Effector CD4-positive, alpha-beta T cell (primary cell): ENCODE measurements at places on chromosomes 12 and 14.

GRCh38 chr14:89247457-89248122 lies 169.4 kb downstream of the FOXN3 start:
- DNase-seq = no peak

DNA sequence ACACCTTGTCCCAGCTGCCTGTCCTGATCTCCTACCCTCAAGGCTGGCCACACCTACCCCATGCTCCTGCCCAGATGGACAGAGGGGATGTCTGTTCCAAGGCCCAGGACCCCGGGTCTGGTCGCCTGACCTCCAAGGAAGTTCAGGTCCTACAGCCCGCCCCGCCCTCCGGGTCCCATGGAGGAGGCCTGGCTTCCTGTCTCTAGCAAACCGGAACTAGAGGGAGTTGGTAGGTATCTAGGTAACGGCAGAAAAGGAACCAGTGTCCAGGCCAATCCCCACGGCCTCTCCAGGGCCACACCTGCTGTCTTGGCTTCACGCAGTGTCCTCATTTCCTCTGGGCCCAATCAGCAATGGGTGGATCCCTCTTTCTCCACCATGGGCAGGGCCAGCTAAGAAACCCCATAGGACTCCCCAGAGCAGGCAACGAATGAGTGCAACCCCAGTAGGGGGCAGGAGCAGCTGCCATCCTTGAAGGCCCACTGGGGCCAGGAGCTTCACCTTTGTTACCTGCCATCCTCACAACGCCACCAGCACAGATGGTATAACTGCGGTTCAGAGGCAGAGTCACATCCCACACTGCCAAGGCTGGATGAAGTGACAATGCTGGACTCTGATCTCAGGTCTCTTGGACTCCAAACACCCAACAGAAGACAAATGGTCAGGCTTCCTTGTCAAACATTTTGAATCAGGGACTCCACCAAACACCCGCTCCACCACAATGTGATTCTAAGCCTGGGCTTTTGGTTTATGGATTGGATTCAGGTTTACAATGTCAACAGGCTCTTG lies 25.1 kb upstream of the RPLP0 start:
- no peak for DNase-seq

DNA sequence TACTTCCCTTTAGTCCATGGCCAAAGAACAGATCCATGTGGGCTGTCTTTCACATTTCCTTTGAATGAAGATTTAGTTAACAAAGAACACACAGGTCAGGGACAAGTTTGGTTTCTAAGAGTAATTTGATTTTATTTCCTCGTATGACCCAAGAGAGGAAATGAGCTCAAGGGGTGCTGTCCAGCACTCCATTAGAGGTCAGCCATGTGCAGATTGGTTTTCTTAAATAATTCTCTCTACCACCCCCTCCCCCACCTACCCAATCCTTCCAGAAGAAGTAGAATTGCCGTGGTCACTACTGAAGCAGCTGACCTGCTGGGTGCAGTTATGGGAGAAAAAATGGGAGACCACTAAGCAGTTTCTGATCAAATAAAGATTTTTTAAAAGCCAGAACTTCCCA lies 13.9 kb upstream of the OAS1 start:
- no peak for DNase-seq

DNA sequence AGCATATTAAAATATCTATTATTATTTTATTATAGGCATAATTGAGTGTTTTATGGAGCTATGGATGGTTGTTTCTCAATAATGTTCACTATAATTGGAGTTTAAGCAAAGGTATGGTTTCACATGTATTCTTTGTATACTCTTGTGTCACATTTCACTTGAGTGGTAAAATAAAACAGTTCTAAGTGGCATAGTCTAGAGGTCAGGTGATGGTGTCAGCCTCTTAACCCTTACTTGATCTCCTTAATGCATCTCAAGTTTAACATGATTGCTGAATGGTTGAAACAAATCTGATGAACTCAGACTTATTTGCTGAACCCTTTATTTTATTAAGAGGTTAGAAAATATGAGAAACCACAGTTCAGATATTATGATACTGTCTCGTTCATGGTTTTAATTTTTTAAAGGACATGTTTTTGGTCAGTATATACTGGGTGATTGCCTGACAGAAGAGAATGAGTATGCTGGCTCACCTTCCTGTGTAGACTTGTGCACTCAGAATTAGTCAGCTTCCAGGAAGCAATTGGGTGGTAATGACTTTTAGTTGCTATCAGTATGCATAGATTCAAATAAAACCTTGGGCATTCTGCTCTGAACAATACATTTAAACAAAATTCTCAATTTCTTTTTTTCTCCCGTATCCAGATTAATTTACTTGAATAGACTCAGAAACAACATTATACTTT lies 464.6 kb downstream of the PCNX1 start:
- DNase-seq = no peak

- DNase-seq = no peak
Observed at GRCh38 chr14:78455896-78456435, 285.8 kb downstream of the NRXN3 start.

DNA sequence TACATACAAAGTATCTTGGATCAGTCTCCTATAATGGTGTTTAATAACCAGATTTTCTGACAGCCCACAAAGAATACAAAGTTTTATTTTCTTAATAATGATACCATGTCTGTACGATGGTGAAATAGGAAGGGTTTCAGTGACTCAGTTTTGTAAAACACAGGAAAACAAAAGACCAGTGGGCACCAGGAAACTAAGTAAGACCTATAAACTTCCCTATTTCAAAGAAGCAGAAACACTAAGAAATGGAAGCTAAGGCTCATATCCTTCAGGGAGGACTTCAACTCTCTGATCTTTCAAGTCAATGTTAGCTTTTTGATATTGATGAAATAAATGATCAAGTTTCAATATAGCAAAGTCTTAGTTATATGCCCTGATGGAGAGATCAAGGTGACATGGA lies 196.0 kb downstream of the DUSP6 start:
- no peak for DNase-seq

GRCh38 chr12:104747955-104748354 lies 210.1 kb downstream of the SLC41A2 start:
- DNase-seq = no peak

GRCh38 chr12:93317227-93317626 lies 60.5 kb upstream of the NUDT4 start:
- DNase-seq = no peak

- no peak for DNase-seq
Observed at GRCh38 chr12:26730481-26731350, 102.3 kb downstream of the ITPR2 start.

GRCh38 chr12:62657363-62657632 lies 190.7 kb downstream of the MON2 start:
- DNase-seq = no peak

DNA sequence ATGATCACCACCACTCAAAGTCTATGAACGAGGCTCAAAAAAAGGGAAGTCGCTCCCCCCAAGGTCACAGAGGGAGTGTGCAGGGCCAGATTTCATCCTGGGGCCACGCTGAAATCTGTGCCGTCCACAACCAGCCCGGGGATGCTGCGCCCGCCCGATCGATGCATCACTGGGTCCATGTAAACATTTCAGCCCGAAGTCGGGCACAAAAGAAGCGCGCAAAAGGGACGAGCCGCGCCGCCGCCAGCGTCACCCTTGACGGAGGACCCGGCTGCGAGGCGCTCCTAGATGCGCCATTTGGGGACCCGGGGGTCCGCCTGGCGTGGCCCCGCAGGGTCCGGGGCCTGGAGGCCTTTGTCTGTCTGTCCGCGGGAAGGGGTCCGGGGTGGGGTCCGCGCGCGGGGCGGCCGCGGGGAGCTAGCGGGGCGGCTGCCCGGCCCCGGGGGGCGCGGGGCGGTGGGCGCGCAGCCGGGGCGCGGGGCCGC lies 503 bp downstream of the FBXO21 start:
- DNase-seq = peak; percentile 17

DNA sequence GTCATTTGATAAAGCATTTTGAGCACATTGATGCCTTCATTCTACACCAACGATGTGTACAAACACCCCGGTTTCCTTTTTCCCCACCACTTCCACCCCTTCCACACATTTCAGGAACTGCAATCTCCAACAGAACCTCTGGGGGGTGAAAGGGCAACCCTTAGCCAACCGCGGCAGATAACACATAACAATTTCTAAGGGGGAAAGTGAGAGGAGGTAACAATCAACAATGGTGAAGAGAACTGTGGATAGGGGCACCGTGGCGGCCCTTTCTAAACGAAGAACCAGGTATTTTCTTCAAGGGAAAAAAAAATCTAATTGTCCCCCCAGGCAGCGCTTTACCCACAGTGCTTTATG lies 1.1 kb downstream of the KITLG start:
- no peak for DNase-seq

GRCh38 chr12:1790444-1790843 lies 29.9 kb upstream of the LRTM2 start:
- DNase-seq = no peak

GRCh38 chr14:52068615-52069306 lies at the start of gene NID2:
Gene NID2 (minus strand): TSS chr14:52069059. CDS start chr14:52068994, 65 bp downstream.
- peak; percentile 11 for DNase-seq

DNA sequence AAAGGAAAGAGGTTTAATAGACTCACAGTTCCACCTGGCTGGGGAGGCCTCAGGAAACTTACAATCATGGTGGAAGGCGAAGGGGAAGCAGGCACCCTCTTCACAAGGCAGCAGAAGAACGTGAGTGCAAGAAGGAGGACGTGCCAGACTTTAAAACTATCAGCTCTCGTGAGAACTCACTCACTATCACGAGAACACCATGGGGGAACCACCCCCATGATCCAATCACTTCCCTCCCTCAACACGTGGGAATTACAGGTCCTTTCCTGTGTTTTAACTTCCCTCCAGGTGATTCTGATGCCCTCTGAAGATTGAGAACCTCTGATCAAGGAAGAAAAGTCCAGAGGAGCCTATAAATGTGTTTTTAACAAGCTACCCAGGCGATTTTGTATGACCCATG lies 358.7 kb downstream of the MED13L start:
- no peak for DNase-seq
